ENCODE measurements at places on chromosomes 7 and 10.

GRCh38 chr7:34320926-34321661, 336.9 kb upstream of the NPSR1 start:
- DNase-seq: no peak

GRCh38 chr7:27164045-27164366, 1.3 kb downstream of the HOXA9 start:
- DNase-seq: no peak

- no peak for DNase-seq
These were observed 3.2 kb upstream of the CHRM2 start for GRCh38 chr7:136865236-136865635.

GRCh38 chr10:43076876-43077420, at the start of gene RET:
Gene RET (plus strand): TSS chr10:43077069. CDS start chr10:43077259, 190 bp downstream.
- no peak for DNase-seq

Data from CD4-positive, alpha-beta T cell (primary cell).